ENCODE measurements at places on chromosomes 1 and 21. TPM values are rescaled to one million over a fixed set of nuclear protein-coding genes. Genes with fewer than 3 reads are reported as not detected.

DNA sequence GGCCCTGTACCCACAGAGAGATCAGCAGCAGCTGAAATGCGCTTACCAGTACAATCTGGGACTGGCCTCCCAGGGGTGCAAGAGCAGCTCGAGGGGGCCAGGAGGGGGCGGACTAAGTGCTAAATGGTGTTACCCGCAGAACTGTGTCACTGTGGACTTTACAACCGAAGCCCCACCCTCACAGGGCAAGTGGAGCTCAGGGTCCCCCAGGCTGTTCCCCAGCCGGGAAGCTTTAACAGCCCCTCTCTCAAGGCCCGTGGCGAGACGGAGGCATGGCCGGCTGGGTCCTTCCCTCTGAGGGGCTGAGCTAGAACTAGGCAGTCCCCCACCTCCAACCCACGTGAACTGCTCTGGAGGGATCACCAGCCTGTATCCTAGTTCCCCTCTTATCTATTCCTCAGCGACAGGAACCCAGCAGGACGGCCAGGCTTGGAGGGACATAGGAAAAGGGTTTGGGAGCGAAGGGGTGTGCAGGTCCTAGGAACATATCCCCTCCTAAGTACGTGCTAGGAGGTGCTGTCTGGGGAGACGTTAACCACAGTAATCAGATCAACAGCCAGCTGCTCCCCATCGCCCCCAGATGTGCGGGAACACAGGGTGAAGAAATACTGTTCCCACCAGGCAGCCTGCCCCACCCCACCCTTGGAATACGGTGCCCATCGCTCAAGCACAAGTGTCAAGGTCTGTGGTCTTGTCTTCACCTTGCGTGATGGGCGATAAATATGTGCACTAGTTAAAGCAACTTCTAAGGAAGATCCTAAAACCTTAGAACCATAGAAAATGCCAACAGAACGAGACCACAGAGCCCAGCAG is 24.4 kb downstream of the ZBTB17 start:
- DNase-seq: no peak

The TNFRSF8 gene
- total RNA-seq: 0.32 TPM

The KCNT2 gene
- total RNA-seq: 1.9 TPM

GRCh38 chr1:56459260-56459659 is 120.1 kb downstream of the PLPP3 start:
- no peak for DNase-seq

The FAM131C gene
- total RNA-seq: not detected

The WASF2 gene
- total RNA-seq: 42.0 TPM

- no peak for DNase-seq
Measured at GRCh38 chr1:175878775-175879174, 135.4 kb upstream of the TNR start.

DNA sequence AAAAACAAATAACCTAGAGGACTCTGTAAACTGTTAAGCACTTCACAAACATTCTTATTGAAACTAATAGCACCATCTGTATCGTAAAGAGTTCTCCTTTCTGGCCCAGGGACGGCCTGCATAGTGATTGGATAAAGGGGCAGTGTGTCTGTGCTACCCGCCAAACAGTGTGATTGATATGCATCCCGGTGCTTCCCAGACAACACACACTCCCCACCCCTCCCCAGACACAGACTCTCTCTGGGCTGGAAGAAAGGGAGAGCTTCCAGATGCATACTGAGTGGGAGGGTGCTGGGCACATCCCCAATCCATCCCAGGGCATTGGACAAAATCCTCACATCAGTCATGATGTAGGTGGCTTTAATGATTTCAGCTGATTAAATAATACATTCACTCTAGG is 3.7 kb downstream of the HSD11B1 start:
- DNase-seq: no peak

The XKR8 gene
- 15.2 TPM for total RNA-seq
